Activated CD4-positive, alpha-beta T cell treated with anti-CD3 and anti-CD28 coated beads, Interleukin-2, amount 10 ng/mL, durations not matched to agents 24 days and 14 days (primary cell): ENCODE measurements at places on chromosomes 2 and 18. TPM values are rescaled to one million over a fixed set of nuclear protein-coding genes. Genes with fewer than 3 reads are reported as not detected.

Gene CYP27A1
- 0.09 TPM in 1 of 2 replicates, not detected in the other for total RNA-seq

Gene UGT1A3
- not detected in 2 replicates for total RNA-seq

Gene GATA6
- total RNA-seq, result not detected in 2 replicates

Gene GPAT2
- total RNA-seq, result 20.4 and 22.6 TPM in 2 replicates

Gene SLC23A3
- 1.8 and 2.3 TPM in 2 replicates for total RNA-seq

GRCh38 chr2:185373229-185373628 is 365.4 kb upstream of the FSIP2 start:
- no peak for DNase-seq

DNA sequence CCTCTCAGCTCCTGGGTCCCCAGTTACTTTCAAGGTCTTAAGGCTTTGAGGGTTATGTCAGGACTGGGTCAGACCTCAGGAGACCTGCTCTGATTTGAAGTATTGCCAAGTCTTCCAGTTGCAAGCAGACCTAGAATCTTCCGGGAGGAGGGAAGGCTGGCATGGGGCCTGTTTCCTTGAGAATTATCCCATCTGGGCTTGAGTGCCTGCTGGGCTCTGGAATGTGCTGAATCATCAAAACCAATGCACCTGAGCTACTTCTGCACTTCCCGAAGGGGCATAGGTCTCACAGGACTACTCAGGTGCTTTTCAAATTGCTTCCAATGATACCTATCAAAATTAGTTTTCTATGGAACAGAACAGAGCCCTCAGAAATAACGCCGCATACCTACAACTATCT is 327.3 kb downstream of the XIRP2 start:
- no peak for DNase-seq

DNA sequence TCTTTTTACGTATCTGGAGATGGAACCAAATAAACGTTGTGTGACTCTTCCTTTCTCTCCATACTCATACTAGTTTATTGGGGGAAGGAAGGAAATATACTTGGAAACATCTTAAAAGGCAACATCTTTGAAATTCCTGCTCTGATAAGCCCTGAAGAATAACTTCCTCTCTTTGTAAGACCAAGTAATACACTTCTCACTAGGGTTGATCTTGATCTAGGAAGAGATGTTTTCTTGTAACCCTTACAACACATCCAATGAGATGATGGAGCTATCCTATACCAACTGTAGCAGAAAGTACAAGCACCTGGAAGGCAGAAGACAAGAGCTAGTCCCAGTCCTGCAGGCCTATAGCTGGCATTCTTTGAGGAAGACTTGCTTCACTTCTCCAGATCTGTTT is 2.0 kb downstream of the ANKRD44 start:
- peak; percentile 76 for DNase-seq

DNA sequence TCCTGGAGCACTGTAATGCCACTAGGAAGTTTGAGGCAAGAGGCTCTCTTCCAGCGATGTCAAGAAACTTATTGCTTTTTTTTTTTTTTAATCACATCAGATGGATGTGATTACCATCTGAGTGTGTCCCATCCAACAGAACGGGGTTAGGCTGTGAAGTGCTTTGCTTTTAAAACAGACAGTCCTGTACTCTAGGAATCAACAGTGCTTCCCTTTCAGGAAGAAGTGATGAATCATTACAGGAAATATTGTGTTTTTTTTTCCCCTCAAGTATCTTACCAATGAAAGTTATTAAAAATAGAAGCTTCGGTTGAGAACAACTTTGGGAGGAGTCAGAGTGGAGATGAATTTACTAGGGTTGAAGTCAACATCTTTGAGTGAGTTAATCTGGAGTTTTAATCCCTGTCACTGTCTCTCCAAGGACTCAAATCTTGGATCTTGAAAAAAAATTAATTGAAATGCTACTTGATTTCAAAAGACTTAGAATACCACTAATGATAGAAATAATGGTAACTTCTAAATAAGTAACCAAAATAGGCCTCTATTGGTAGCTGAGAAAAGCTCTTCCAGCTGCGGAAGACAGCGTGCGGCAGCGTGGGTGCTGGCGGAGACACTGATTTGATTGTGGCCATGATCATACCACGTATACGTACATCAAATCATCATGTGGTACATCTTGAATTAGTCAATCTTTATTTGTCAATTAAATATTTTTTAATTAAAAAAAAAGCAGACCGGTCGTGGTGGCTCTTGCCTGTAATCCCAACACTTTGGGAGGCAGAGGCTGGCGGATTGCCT is 45.5 kb downstream of the GATA6 start:
- DNase-seq, result no peak

GRCh38 chr2:240111253-240111652 is 24.9 kb downstream of the COPS9 start:
- DNase-seq, result no peak

- no peak for DNase-seq
Measured at GRCh38 chr2:177455187-177455586, 62.6 kb downstream of the AGPS start.

- no peak for DNase-seq
Measured at GRCh38 chr18:78688249-78688648, 291.4 kb upstream of the SALL3 start.

GRCh38 chr2:137846993-137847392 is 117.3 kb upstream of the HNMT start:
- no peak for DNase-seq

DNA sequence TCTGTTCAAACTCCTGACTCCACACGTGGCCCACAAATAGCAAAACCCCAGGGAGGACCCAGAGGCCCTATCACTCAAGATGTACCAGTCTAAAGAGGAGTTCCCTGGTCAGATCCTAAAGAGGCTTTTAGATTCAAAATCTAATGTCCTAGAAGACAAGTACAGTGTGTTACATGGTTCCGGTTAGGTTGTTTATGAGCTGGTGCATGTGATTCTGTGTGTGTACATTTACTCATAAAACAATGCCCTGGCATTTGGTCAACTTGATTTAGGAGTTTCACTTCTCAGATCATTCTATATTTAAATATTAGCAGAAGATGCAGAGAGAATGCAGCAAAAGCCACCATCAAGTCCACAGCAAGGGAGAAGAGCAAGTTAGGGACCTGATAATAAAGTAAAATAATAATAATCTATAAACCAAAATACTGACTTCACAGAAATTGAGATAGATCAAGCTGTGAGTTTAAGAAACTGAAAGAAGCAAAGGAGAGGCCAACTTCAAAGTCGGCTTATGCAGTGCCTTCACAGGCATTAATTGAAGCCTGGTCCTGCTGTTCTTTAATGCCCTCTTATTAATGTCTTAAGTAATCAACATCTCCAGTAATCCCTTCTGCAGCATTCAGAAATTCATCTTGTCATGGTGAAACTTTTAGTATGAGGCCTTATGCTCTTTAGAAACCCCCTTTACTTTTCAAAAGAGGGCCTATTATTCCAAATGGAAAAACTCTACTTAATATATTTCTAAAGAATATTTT is 4.2 kb upstream of the AP1S3 start:
- no peak for DNase-seq

- DNase-seq, result no peak
Measured at GRCh38 chr2:201887773-201888425, 81.6 kb downstream of the CDK15 start.

GRCh38 chr2:164551519-164551918 is 69.8 kb downstream of the GRB14 start:
- no peak for DNase-seq

DNA sequence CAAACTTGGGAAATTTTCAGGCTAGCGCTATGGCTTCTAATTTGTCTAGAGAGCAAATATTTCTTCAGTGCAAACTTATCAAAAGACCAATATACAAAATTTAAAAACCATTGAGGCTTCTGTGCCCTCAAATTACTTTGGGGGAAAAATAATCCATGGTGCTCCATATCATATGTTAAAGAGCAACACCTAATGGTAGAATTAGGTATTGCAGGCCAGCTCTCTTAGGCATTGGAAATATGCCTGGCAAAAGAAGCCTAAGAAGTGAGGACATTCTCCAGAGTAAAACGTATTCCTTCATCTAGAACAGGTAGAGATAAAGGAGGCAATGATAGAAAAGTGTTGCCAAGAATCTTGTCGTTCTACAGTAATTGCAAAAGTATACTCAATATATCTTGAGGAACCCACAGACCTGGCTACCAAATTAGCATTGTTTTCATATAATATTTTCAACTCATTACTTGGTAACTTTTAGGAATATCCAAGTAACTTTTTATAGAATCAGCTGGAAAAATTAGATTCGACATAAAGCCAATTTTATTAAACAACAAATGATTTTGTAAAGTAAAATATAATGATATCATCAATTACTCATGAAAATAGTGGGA is 401.1 kb downstream of the BCL11A start:
- DNase-seq, result peak; percentile 61

GRCh38 chr2:154489266-154489858 is 209.1 kb upstream of the KCNJ3 start:
- DNase-seq, result no peak

GRCh38 chr18:34350778-34351177 is 126.1 kb upstream of the NOL4 start:
- DNase-seq, result no peak

GRCh38 chr2:141331127-141331526 is 799.7 kb downstream of the LRP1B start:
- no peak for DNase-seq

- peak; percentile 44 for DNase-seq
Measured at GRCh38 chr2:126849991-126850535, 48.6 kb upstream of the TEX51 start.

DNA sequence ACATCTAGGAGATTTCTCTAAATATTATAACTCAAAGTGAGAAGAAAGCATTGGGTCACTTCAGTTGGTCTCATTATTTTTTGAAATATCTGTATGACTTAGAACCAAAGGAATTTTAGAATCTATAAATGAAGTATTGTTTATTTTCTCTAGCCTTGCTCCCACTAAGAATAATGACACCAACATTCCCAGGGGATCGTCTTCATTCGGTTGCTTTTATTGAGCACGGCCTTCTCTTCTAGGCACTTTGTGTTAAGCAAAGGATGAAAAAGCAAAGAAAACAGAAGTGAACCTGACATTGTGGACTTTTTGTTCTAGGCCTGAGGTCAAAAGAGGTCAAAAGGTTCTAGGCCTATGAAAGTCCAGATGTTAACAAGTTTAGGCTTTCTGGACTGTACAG is 231.9 kb downstream of the GALR1 start:
- no peak for DNase-seq
